ENCODE measurements at places on chromosomes 6 and 20.

GRCh38 chr6:137349856-137350830 is 131.0 kb upstream of the IFNGR1 start:
- DNase-seq, result no peak

GRCh38 chr6:3368685-3369084 is 88.2 kb downstream of the SLC22A23 start:
- DNase-seq, result no peak

GRCh38 chr6:132341646-132342045 is 59.6 kb downstream of the MOXD1 start:
- no peak for DNase-seq

DNA sequence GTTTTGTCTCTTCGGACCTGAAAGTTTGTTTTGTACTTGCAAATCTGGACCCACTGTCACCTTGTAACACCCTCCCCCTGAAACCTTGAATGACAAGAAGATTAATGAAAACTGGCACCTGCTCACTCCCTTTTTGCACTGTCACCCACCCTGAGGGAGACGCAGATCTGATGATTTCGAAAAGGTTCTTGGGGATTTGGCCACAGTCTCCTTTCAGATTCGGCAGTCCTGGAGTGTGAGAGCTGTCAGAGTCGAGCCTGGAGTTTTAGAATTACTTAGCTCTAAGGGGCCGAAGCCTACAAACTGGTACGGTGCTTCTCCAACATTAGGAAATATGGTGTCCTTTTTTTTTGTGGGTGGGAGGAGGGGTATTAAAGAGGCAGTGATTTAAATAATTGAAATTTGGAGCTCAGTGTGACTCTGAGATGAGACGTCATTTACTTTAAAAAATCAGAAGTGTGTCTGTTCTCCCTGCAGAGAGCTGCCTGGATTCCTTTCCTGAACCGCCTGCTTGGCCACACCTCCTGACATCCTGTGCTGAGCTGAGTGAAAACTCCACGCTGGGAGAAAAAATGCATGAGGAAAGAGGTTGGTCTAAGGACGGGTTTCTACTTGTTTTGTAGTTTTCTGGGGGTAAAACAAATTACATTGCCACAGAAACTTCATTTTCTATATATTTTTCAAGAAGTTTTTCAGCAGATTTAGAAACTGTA is 447.0 kb upstream of the CDH4 start:
- no peak for DNase-seq

DNA sequence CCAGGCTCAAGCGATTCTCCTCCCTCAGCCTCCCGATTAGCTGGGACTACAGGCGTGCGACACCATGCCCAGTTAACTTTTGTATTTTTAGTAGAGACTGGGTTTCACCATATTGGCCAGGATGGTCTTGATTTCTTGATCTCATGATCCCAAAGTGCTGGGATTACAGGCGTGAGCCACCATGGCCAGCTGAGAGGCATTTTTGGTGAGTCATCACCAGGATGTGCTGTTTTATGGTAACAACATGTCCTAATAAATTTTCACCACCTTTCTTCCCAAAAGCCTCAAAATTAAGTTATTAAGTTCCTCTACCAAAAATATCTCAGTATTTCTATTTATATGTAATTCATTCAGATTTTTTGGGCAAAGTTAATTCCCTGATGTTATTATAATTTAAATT is 53.5 kb downstream of the COL21A1 start:
- DNase-seq, result no peak
